Stimulated activated CD4-positive, alpha-beta T cell treated with anti-CD3 and anti-CD28 coated beads, Interleukin-1b, Interleukin-23, amount 100 ng/mL, for 24 hours (primary cell): ENCODE measurements at places on chromosomes 11 and 22.

- DNase-seq, result no peak
Measured at GRCh38 chr11:103737747-103738146, 298.7 kb upstream of the DDI1 start.

- DNase-seq, result no peak
Measured at GRCh38 chr22:33919391-33920196, 682 bp downstream of the LARGE1 start.

DNA sequence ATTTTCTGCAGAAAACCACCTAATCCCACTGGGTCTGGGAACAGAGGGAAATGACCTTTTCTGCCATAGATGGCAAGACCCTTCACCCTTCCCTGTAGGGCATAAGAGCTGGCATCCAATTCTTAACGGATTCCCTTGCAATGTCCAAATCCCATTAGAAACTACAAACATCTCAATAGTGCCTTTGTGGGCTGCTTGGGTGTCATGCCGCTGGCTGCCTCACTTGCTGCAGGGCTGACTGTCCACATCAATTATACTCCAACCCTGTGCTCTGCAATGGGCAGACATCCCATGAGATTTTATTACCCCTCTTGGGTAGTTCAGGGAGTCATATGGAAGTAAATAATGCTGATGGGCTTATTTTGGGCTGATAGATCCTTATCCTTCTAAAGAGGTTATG lies 7.3 kb downstream of the GRAP2 start:
- no peak for DNase-seq

DNA sequence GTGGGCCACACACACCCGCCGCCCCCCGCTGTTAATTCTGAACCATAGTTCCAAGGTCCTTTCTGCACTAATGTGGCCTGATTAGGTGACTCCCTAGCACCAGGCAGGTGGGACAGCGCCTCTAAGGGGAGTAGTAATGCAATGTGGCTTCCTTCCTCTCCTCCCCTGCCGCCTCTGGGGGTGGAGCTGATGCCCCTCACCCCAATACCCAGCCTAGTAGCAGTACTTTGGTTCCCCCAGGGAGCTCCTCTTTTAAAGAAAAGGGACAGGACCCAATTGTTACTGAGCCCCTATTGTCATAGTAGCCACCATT lies 14.4 kb downstream of the RTN4RL2 start:
- no peak for DNase-seq

DNA sequence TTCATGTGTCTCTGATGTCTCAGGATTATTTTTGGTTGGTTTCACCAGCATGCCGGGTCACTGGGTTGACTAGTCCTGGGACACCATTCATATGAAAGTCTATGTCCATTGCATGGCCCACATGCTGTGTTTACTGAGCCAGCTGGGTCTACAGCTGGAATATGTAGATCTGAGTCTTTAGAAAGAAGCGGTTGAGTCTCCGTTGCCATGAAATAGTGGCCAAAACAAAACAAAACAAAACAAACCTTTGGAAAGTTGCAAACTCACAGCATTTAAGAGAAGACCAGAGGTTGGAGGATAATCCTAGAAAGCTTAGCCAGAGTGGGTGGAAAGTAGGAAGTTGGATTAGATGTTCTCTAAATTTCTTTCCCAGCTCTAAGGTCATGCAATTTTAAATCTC lies 191.8 kb upstream of the NTM start:
- DNase-seq, result no peak

DNA sequence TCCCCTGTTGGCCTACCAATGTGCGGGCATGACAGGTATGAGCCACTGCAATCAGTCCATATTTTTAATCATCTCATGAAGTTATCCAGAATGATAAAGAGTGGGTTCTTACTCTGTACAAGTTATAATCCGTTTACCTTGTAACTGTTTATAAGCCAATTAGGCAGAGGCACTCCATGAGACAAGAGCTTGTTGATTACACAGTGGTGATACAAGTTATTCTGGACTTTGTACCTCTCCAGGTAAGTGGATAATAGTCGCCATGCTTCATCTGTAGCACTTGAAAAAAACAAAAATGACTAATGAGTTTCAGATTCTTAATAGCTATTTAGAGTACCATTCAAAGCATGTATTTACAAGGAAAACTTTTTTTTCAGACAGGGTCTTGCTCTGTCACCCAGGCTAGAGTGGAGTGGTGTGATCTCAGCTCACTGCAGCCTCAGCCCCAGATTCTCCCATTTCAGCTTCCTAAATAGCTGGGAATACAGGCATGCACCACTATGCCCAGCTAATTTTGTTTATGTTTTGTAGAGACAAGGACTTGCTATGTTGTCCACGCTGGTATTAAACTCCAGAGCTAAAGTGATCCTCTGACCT lies 17.7 kb upstream of the FNBP4 start:
- DNase-seq, result no peak

DNA sequence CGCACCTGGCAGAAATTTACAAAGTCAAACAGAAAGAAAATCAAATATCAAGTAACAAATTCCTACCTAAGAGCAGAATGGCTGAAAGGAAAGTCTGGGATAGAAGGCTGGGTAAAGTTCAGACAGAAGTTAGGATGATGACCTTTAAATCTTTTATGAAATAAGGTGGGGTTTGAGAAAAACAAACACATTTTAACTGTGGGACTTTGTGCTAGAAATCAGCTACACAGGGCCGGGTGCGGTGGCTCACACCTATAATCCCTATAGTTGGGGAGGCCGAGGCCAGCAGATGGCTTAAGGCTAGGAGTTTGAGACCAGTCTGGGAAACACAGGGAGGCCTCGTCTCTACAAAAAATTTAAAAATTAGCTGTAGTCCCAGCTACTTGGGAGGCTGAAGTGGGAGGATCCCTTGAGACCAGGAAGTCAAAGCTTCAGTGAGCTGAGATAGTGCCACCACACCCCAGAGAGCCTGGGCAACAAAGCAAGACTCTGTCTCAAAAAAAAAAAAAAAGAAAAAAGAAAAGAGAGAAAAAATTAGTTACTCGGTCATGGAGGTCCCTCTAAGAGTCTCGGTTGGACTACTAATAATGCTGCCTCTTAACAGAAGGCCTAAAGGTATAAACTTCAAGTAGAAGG lies 119.7 kb upstream of the BID start:
- DNase-seq, result no peak

- no peak for DNase-seq
Measured at GRCh38 chr11:67632175-67632981, 2.6 kb upstream of the NUDT8 start.

- DNase-seq, result no peak
Measured at GRCh38 chr11:4808476-4808875, 4.3 kb upstream of the OR52R1 start.

GRCh38 chr11:23502826-23503225 lies 642.6 kb upstream of the CCDC179 start:
- DNase-seq, result no peak

DNA sequence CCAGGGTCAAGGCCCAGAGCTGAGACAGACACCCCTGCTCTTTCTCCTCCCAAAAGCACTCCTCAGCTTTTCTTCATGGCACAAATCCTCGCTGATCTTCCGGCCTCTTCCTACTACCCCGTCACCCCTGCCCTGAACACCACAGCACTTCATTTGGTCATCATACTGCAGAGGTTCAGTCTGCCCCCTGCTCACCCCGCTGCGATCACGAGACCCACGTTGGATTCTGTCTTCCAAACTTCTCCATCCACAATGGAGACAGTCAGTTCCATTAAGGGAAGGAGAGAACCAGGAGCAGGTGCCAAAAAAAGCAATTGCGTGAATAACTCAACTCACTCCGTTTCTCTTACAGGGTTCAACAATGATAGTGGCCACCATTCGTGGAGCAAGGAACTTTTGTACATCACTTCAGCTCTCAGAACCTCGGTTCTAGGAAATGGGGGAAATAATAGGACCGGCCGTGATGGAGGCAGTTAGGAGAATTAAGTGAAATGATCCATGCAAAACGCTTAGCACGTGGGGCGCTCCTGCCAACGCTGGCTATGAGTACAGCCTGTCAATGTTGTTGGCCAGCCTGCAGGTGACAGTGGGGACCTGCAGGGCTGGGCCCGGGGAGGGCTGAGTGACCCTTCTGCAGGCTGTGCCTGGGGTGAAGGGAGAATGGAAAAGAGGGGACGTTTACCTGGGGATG lies 45.9 kb downstream of the MN1 start:
- no peak for DNase-seq

- no peak for DNase-seq
Measured at GRCh38 chr11:123357990-123358827, 71.9 kb upstream of the GRAMD1B start.

DNA sequence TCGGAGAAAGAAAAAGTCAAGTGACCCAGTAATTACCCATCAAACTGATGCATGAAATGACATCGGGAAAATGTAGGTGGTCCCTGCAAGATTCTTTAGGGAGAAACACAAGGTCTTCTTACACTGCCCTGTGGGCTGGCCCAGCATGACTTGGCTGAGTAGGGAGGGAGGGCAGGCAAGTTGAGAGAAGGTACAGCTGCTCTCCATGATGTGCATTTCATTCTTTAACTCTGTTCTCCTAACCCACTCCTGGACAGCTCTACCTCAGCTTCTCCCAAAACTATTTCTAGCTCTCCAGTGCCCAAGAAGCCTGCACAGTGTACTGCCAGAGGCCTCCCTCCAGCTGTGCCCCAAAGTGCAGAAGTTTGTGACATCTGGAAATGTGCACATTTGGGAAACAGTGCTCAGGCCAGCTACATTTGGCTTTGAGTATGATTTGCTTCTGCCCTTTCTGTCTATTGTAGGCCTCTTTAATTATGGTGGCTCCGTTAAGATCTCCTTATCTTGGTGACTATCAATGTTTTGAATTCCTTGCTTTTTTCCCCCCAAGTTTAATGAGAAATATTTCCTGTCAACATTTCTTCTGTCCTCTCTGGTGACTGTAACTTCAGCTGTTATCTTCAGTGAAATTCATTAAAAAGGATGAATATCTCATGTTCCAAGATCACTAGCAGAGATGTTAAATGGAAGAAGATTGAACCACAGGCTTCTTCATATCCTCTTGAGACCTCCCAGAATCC lies 26.7 kb upstream of the PRSS23 start:
- DNase-seq, result no peak

GRCh38 chr11:72305891-72306585 lies 62.1 kb upstream of the PHOX2A start:
- no peak for DNase-seq

GRCh38 chr11:94449437-94449836 lies 44.2 kb downstream of the MRE11 start:
- DNase-seq, result no peak

DNA sequence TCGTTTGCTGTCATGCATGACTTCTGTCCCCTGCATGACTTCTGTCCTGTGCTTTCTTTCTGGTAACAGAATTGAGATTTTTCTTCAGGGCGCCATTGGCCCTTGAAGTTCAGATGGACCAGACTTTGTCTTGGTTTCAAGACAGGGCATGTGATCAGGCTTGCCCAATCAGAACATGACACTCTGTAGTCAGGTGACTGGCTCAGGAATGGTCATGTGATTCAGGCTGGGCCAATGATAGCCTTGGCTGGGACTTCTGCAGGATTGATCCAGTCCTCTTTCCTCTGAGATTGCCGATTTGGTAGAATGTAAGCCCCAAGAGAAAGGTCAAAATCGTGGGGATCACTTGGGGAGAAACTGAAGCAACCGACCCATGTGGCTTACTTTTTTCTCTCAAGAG lies 90.5 kb upstream of the ALX4 start:
- DNase-seq, result no peak

GRCh38 chr11:78218707-78219492 lies 30.2 kb downstream of the USP35 start:
- DNase-seq, result no peak

GRCh38 chr11:113778111-113778910 lies 1.3 kb upstream of the CLDN25 start:
- DNase-seq, result no peak

GRCh38 chr22:34045311-34045710 lies 125.0 kb upstream of the LARGE1 start:
- no peak for DNase-seq

DNA sequence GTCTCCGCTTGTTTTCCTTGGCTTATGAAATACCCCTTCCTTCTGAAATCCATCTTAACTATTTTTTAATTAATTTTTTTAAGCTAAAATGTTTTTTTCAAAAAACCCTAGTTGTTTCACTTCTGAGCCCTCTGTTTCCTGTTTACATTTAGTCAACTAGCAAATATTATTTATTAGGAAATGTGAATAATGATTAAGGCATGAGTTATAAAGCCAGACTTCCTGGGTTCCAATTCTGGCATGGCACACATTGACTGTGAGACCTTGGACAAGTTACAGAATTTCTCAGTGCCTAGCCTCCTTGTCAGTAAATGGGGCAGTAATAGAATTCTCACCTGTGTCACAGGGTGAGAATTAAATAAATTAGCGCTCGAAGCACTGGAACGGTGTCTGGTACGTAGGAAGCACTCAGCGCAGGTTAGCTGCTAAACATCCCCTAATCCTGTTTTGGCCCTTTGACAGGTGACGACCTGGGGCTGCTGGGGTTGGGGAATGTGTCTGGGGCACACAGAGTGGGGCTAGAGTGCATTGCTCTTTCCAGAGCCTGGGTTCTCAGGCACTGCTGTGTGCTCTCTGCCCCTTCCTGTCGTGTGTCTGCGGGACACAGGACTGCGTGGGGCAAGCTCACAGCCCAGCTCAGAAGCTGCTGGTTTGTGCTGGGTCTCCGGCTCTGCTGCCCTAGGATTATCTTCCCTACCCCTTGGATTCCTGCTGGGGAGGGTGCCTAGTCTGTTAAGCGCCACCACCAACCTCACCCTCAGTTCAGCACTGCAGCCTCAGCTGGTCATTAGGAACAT lies 13.1 kb downstream of the PANX1 start:
- no peak for DNase-seq

GRCh38 chr11:2148595-2148994 lies 9.4 kb upstream of the IGF2 start:
- no peak for DNase-seq

- no peak for DNase-seq
Measured at GRCh38 chr22:20866736-20867135, 7.9 kb downstream of the SNAP29 start.

DNA sequence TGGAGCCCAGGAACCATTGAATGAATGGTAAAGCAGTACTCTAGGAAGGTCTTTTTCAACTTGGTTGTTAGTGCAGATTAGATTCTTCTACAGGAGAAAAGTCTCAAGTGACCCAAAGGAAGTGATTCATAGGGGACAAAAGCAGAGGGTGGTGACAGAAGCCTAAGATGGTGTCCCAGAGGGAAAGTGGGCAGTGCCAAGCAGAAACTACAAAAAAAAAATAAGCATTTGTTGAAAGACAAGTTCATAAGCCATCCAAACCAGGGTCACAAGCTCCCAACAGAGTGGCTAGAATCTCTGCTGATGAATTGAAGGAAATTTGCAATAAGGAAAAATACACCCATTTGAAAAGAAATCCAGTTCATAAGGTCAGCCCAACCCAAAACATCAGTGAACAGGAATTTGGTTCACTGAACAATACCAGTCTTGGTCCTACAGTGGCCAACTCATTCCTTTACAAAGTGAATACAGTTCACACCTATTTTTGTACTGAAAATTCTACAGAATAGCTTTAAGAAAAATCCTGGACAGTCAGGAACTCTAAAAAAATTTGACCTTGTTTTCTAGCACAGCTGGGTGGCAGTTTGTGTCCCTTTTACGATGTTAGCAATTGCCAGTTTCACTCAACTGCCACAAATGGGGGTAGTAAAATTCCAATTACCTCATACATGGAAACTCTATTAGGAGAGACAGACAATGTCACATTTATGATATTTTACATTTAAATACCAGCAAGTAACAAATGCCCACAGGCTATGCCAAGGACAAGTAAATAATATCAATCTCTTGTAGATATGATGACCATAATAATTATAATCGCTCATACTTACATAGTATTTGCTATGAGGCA lies 21.6 kb upstream of the NUP160 start:
- DNase-seq, result no peak

- no peak for DNase-seq
Measured at GRCh38 chr11:128592454-128592853, 5.1 kb upstream of the ETS1 start.
